ENCODE measurements at places on chromosomes 11 and 22. TPM values are rescaled to one million over a fixed set of nuclear protein-coding genes. Genes with fewer than 3 reads are reported as not detected.

The DDI1 gene
- total RNA-seq: not detected

The TECTA gene
- total RNA-seq: 1.2 TPM

The MPPED1 gene
- not detected for total RNA-seq

DNA sequence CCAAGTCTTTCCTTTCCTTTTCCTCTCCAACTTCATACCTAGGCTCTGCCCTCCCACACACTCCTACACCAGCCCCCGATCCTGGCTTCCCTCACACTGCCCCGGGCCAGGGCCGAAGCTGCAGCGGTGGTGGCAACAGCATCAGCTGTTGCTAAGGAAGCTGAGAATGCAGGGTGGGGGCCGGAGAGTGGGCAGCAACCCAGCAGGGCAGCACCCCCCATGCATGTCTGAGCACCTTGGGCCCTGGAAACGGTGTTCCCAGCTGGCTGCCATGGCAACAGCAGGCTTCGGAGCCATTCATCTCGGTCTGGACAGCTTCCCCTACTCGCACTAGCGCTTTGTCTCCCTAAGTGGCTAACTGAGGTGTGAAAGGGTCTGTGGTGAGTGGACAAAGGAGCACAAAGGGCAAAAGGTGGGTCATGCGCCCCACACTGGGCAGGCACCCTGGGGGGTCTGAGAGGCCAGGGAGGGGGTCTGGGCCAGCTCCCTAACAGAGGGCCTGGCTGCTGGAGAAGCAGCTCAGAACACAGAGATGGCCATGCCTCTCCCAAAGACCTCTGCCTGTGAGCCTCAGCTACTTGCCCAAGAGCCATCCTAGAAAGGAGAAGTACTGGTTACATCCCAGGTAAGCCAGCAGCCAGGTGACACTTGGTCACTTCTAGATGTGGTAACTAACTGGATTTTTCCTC is 42.1 kb upstream of the JAM3 start:
- peak; percentile 93 for DNase-seq

- DNase-seq: no peak
These were observed 15.1 kb upstream of the AIFM3 start for GRCh38 chr22:20951932-20952380.

All from kidney (tissue), 22 donors.